ENCODE measurements at places on chromosomes 12 and 14.

GRCh38 chr12:121120323-121120722 is 12.4 kb upstream of the P2RX7 start:
- no peak for DNase-seq

- no peak for DNase-seq
Measured at GRCh38 chr12:61863811-61864210, 396.4 kb upstream of the USP15 start.

DNA sequence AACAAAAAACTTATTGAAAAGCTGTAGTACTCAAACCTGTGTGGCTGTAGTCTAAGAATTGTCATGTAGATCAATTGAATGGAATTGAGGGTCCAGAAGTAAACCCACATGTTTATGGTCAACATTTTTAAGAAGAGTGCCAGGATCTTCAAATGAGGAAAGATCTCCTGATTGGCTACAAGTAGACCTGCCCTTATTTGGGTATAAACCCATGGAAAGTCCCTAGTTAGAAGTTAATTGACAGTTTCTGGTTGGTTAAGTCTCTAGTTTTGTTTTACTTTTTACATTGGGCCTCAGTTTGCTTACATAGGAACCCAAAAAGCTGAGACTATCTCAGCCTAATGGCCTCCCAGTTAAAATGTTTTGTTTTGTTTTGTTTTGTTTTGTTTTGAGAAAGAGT is 91.9 kb upstream of the RESF1 start:
- no peak for DNase-seq

GRCh38 chr12:114136631-114137030 is 170.5 kb upstream of the RBM19 start:
- DNase-seq = no peak

GRCh38 chr12:7716381-7716780 is 5.1 kb downstream of the DPPA3 start:
- DNase-seq = no peak

- no peak for DNase-seq
Measured at GRCh38 chr14:53881161-53881871, 75.3 kb downstream of the BMP4 start.

DNA sequence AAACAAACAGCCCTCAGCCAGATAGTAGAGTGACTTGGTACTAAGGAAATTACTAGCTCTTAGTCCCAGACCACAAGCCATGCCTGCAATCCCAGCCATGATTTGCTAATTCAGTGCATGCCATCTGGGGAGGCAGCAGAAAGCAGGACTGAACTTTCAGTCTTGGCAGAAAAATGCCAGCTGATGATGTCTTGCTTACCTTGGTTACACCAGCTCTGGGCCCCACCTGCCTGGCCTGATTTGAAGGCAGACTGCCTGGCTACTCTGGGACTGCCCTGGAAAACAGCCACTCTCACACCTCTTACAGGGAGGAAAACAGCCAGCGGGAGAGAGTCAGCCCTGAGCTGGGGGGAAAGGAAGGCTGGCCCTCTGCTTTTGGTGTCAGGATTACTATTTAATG is 4.6 kb upstream of the UNC119B start:
- no peak for DNase-seq

GRCh38 chr14:66445936-66446335 is 40.2 kb upstream of the CCDC196 start:
- no peak for DNase-seq

DNA sequence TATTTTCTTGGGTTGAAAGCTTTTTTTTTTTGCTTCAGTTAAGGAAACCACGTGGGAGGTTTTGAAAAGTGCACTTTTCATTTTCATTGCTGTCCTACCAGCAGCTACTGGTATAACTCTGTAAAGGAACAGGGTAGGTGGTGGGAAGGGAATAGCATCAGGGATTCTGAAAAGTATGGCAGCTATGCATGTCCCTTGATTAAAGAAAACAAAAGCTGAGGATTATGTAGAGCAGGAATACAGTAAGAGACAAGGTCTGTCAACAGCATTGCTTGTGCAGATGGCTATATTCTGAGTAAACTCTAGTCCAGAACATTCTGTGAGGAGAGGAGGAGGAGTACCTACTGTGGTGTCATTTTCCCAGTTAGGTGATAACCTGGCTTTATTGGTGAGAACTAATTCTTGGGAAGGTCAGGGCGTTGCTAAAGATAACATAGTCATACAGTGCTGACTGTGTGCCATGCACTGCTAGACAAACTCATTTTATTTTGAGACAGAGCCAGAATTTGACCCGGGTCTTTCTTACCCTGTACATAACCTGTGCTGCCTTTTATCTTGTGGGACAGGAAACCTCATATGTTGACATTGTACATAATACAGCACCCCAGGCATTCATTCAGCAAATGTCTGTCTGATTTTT is 80.3 kb upstream of the TRAF3 start:
- no peak for DNase-seq

DNA sequence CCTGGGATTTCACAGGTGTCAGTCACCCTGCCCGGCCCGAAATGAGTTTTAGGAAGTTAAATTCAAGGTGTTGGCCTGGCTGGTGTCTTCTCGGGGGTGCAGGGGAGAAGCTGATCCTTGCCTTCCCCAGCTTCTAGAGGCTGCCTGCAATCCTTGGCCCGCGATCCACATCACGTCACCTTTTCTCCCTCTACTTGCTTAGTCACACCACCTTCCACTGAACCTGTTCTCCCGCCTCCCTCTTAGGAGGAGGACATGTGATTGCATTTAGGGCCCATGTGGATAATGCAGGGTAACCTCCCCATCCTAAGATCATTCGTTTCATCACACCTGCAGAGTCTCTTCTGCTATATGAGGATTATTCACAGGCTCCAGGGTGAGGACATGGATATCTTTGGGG is 25.4 kb upstream of the ATXN2 start:
- DNase-seq = no peak

DNA sequence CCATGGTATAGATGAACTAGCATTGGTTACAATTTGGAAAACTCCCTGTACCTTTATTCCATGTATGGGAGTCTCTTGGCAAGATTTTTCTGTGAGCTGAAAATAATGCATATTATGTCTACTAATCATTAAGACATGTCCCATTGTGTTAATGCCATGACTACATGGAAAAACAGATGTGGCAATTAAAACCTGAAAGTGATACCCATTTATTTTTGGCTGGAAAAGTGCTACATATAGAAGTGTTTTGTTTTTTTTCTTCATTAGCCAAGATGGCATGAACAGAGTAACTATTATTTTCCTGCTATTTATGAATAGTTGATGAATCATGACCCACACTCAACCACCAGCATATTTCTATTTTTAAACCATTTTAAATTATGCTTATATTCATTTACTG is 58.2 kb downstream of the ALG10B start:
- no peak for DNase-seq

DNA sequence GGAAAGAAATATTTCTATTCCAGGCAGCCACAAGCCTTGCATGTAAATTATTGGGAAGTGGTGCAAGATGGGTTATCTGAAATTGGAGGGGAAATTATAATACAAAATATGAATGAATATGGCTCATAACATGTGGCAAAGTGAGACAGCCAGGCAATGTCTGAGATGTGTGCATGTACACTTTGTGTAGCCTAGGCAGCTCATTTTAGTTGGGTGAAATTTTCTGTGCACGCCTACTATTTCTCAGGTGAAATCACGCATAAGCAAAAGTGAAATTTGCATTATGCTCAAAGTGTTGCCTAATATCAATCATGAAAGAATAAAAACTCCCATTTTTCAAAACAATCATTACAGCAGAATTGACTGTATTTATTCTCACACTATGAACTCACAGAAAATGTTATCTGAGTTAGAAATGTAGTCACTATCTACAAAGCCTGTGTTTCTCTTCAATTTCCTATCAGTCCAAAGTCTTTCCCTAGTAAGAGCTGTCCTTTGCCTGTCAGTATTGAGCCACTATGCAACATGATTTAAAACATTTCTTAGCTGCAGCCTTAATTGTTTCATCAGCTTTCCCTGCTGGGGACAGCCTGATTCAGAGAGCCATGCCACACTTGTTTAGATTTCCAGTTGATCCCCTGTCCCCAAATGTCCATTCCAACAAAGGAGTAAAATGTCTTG is 80.7 kb downstream of the EPS8 start:
- DNase-seq = no peak

- no peak for DNase-seq
Measured at GRCh38 chr12:93390549-93391297, 13.0 kb downstream of the NUDT4 start.

DNA sequence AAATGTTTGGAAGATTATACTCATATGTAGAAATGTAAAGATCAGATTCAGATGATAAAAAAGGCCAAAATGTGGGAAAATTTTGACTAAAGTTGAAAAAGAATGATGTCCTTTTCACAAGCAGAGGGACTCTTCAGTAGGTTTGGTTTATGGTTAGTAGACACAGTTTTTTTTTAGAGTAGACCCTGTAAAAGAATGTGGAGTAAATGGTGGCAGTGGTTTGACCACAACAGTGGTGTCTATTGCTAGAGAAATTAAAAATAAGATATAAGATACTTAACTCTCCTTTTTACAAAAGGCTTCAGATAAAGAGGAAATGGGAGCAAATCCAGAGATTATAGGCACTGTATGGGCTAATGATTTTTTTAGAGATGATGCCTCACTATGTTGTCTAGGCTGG is 21.8 kb downstream of the RAP1B start:
- DNase-seq = no peak

GRCh38 chr12:75602106-75602505 is 90.7 kb upstream of the KRR1 start:
- DNase-seq = no peak

DNA sequence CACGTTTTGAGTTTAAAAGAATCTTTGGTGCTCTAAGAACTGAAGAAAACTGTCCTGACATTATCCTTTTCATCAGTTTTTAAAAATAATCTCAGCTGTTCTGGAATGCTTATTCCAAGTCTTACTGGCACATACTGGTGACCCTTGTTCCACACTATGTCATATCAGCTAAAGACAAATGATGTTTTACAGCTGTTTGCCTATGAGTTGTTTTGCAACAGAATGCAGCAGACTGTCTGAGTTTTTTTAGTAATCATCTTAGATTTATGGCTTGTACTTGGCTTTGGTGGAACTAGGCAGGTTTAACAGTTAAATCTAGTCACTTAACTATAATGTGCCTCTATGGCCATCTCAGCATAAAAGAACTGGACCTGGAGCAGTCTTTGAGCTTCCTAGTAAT is 91.6 kb upstream of the GRIN2B start:
- no peak for DNase-seq

- DNase-seq = no peak
Measured at GRCh38 chr14:88628033-88628432, 65.2 kb downstream of the ZC3H14 start.

DNA sequence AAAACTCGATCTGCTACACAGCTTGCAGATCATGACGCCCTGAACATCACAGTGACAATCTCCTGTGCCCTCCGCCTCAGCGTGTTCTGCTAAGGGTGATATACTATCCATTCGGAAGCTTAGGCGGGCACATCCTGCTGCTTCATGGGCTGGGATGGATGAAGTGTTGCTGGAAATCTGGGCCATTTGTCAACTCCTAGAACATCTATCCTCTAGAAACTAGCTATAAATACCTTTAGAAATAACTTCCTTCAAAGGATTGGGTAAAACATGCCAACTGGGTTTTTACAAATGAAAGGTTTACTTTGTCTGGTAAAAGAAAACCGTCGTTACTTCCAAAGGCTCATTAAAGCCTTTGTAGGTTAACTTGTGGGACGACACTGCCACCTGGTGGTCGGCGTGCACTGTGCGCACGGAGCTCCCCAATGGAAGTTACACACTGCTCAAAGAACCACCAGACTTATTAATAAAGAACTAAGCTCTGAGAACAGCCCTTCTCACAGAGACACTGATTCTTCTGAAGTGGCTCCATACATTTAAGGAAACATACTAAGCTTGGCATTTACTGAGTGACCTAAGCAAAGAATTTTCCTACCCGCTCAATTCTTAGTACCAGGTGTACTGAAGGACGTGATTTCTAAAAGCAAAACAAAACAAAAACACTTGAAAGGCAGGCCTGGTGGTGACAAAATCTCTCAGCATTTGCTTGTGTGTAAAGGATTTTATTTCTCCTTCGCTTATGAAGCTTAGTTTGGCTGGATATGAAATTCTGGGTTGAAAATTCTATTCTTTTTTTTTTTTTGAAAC is 21.6 kb upstream of the CACNA2D4 start:
- DNase-seq = peak; percentile 74

DNA sequence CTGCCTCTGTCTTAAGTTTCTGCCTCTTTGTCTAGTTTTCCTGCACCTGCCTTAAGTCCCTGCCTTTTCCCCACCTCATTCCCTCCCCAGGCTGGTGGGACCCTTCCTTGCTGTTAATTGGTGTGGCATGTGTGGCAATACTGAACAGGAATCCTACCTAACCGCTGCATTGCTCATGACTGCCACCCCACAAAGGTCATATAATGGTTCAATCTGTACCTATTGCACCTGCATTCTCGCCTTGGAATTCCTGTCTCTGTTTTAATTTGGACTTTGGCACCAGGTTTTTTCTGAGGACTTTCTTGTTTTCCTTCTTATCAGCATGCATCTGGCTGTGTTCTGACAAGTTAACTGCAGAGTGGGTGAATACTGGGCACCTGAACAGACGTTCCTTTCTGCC is 966.2 kb upstream of the TMEM132C start:
- no peak for DNase-seq

DNA sequence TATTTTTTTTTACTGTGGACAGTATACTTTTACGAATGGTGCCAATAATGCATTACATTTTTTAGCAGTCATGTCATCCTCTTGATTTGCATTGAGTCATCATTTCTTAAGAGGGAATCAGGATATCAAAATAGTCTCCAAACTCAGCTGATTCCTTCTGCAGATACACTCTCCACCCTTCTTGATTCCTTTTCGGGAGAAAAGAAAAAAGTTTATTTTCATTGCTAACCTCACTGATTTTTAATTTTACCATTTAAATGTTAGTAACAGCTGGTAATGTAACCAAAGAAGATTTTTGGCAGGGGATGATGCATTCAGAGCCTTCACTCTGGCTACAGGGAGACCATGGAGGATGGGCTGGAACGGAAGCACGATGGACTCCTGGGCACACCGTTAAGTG is 47.5 kb downstream of the MRPL42 start:
- no peak for DNase-seq

GRCh38 chr12:52360663-52361271 is 6.5 kb downstream of the KRT85 start:
- no peak for DNase-seq

DNA sequence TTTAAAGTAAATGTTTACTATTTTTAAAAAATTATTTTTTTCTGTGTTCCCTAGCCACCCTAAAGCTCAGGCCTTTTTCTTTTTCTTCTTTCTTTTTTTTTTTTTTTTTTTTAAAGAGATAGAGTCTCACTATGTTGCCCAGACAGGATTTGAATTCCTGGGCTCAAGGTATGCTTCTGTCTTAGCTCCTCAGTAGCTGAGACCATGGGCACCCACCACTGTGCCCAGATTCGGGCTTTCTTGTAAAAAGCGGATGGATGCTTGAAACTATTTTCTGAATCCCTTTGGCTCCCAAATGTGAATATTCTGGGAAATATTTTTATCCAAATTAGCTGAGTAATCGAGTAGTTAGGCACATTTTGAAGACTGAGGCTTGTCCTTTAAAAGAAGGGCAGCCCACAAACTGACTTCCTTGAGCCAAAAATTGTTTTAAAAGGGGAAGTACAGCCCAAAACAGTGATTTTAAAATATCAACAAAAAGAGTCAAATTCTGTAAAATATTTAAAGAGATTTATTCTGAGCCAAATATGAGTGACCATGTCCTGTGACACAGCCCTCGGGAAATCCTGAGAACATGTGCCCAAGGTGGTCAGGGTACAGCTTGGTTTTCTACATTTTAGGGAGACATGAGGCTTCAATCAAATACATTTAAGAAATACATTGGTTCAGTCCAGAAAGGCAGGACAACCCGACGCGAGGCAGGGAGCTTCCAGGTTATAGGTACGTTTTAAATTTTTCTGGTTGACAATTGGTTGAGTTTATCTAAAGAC is 28.8 kb upstream of the HIGD1C start:
- no peak for DNase-seq

Data from anterior cingulate cortex (tissue), 58 donors.